ENCODE measurements at places on chromosomes 4 and X. TPM values are rescaled to one million over a fixed set of nuclear protein-coding genes. Genes with fewer than 3 reads are reported as not detected.

- DNase-seq: no peak
Observed at GRCh38 chr4:24382381-24382780, 202.0 kb downstream of the DHX15 start.

GRCh38 chrX:155046129-155046810, 19.6 kb downstream of the FUNDC2 start:
- no peak for DNase-seq

Gene ALB
- polyA plus RNA-seq: 3.3 TPM

Gene EXOC1L
- polyA plus RNA-seq: not detected

DNA sequence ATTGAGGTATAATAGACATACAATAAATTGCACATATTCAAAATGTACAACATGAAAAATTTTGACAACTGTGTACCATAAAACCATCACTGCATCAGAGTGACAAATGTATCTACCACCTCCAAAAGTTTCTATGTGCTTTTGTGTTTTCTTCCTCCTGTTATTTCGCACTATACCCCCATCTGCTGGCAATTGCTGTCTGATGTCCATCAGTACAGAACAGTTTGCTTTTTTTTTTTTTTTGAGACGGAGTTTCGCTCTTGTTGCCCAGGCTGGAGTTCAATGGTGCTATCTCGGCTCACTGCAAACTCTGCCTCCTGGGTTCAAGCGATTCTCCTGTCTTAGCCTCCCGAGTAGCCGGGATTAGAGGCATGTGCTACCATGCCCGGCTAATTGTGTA, 154.3 kb upstream of the GIMD1 start:
- DNase-seq: no peak

- no peak for DNase-seq
Observed at GRCh38 chr4:33306131-33306530, 2586.0 kb downstream of the PCDH7 start.

DNA sequence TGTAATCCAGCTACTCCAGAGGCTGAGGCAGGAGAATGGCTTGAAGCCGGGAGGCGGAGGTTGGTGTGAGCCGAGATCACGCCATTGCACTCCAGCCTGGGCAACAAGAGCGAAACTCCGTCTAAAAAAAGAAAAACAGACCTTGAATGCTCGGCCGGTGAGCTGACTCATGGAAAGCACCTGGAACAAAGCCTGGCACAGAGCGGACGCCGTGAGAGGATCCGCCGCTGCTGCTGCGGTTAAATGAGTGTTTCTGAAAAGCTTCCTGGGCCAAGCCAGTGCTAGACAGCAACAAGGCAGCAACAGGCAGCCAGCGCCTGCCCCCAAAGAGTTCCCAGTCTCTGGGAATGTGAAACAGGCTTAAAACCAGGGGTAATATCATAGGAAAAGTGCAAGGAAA, 186.4 kb downstream of the AFAP1 start:
- DNase-seq: no peak

Gene SFRP2
- 42.4 TPM for polyA plus RNA-seq

DNA sequence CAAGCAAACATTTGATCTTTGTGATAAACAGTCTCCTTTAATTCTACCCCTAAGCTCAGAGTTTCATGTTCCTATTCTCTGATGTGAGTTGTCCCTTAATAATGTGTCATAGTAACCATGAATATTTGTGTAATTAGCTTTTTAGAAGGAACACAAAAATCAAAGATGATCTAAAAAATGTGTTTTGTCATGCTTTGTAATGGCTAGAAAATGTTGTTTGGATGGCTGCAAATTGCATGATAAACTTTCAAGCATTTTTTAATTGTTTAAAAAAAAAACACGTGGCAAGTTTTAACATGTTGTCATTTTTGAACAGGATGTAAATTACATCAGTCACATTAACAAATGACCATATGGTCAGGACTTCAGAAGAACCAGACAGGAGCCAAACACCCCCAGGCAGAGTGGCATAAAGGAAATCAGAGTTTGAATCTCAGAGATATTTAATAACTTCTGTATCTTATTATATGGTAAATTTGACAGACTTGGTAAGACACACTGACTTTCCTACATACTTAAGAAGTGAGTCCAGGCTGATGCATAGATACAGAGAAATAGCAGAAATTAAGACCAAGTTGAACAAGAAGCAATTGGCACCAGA, 223.9 kb upstream of the VEGFC start:
- DNase-seq: no peak

DNA sequence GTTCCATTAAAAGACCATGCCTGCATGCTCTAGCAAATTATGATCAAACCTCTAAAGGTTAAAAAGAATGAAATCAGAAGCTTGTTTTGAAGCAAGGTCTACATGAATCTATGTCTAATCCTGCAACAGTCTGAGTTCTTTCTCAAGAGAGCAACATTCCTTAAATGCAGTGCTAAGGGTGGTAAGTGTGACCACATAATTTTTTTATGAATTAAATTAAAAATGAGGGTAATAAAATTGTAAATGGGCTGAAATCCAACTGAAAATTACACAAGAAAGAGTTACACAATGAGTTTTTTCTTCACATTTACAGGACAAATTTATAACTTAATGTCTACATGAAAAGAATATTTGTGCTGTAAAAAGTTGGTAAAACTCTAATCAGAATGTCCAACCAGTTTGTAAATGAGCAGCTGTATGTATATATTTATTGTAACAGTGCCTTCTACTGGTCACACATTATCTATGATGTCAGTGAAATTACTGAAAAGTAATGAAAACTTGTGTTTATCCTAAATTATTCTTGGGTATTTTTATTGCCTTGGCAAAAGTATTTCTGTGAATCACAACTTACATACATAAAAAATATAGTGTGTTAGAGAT, 336.3 kb upstream of the PITX2 start:
- DNase-seq: no peak

DNA sequence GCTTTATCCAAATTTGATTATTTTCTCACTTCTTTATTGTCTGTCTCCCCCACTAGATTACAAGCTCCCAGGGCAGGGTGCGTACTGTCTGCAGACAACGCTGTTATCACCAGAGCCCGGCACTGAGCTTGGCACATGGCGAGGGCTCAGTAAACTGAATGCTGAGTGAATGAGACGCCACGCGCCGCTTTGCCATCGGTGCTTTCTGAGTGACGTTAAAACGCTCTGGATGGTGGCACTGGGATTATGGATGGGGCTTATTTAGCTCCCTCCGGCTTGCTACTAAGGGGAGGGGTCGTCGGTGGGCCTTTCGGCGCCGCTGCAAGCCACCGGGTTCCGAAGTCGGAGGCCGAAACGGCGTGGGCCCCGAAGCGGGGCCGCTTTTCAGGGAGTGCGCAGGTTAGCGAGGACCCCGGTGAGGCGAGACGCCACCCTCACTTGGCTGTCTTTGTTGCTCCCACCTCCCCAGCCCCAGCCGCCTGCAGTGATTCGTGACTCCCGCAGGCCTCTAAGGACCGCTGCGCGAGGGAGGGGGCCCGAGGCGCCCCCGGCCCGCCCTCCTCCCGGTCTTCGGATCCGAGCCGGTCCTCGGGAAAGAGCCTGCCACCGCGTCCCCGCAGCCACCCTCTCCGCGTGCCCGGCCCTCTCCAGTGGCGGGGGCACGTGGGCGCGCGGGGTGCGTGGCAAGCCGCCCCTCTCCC, 569 bp upstream of the FHL1 start:
- DNase-seq: peak; percentile 8

DNA sequence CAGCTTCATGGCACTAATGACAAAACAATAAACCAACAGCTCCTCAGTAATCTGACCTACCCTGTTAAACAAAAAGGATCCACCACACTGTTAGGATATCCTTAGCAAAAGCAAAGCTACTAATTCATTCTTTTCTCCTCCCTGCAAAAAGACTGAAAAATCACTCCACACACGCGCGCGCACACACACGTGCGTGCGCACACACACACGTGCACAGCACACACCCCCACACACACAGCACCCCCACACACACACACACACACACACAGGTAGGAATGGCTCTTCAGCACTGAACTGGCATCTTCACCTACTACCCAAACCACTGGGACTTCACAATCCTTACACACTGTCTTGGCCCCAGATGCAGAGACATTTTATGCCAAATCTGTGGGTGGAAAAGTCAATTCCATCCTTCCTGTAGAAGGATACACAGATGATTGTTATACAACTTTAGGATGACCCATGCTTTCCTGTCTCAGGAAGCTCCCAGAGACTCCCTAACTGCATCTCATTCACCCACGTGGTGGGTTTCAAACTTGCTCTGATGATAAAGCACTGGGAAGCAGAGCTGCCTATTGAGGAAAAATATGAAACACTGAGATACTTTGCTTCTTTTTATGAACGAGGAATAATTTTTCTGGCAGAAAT, 102.5 kb downstream of the TSPAN5 start:
- DNase-seq: no peak

DNA sequence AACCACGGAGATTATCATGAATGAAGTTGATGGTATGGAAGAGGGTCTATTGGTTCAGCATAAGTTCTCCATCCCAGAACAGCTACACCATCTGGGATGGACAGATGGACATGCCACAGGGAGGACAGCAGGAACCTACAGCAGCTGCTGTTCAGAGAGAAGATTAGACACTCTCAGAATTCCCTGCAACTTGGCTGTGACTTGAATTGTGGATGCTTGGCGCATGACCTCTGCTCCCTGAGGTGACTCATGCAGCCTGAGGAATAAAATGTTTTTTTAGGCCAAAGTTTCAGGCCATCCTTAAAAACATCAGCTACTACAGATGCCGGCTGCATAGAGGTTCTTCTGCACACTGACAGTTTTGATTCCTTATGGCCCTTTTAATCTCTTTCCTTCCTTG, 97.3 kb downstream of the RS1 start:
- no peak for DNase-seq

Gene GPR78
- 0.75 TPM for polyA plus RNA-seq

DNA sequence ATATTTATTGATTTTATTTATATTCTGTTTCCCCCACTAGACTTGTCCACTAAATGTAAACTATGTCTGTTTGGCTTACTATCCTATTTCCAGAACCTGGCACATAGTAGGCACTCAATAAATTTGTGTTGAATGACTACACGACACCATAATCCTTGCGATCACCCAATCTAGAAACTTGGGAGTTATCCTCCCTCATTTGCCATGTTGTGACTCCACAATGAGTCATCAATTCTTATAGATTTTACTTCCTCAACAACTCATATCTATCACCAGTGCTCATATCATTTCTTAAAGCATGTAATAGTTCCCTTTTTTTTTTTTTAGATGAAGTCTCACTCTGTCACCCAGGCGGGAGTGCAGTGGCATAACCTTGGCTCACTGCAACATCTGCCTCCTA, 39.9 kb upstream of the VAMP7 start:
- DNase-seq: no peak

DNA sequence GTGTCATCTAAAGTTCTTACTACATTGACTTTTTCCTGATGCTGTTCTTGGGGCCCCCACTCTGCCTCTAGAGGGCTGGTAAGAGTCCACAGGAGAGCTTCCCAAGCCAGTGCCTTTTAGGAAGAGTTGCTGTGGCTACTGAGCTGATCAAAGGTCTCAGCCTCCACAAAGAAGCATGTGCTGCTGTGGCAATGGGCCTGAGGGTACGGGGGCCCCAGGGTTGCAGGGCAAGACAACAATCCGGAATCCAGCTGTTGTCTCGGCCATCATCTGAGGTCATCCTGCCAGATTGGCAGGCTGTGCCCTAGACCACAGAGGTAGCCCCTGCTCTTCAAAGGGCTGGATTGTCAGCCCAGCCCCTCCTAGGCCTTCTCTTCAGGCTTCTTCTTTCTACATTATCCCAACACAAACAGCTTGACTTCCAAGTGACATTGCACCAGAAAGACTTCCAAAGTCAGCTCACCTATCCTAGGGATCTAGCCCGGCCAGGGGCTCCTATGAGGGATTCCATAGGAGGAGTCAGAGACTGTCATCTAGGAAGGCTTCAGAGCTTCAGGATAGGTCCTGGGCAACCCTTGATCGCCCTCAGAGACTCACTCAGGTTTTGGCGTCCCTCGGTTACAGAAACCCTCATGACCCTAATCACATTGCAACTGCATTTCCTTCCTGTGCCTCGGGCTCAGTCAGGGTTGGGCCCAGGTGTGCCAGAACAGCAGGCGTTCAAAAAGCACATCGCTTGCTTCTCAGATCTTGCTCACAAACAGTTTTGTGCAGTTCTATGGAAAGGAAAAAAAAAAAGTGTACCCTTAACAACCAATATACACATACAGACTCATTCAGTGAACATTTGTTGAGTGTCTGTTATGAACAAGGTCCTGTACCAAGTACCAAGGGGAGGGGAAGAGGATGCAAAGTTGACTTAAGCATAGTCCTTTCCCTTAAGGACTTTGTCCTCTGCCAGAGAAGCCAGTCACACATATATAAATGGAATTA, 27.8 kb downstream of the SLC25A5 start:
- DNase-seq: no peak

- DNase-seq: no peak
Observed at GRCh38 chr4:75671802-75672421, 1.3 kb downstream of the G3BP2 start.

GRCh38 chr4:107915220-107915619, 16.1 kb upstream of the CYP2U1 start:
- DNase-seq: no peak

GRCh38 chr4:80086296-80086695, 13.3 kb upstream of the ANTXR2 start:
- no peak for DNase-seq

Gene CENPVL1
- polyA plus RNA-seq: not detected

Gene NSDHL
- polyA plus RNA-seq: 13.1 TPM

DNA sequence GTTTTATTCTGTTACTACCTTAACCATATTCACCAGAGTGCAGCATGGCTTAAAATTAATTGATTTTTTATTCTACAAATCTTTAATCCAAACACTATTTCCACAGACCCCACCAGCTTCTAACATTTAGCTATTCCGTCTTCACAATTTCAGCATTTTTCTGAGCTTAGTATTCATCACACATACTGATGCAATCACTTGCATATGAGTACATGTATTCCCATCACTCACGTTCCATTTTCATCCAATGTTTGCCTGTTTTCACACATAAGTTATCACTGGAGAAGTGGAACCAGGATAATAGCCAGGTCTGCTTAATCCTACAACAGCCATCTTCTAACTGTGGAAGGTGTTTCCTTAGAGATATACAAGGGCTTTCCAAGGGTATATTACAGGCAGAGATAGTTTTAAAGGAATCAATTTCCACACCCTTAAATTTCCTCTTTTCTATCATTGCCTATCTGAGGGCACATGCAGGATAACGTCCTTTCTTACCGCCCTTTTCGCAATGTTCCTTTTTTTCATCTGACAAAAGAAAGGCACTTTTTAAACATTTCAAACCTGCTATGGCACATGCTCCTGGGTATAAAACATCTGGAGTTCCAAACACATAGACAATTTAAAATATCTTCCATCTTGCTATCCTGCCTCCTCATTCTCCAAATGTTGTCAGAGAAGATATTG, 115.8 kb downstream of the CORIN start:
- DNase-seq: no peak

Gene TCEAL6
- not detected for polyA plus RNA-seq

GRCh38 chr4:184536065-184536880, 61.9 kb upstream of the IRF2 start:
- no peak for DNase-seq
